Karpas-422 (cell line): ENCODE measurements at places on chromosomes 7 and 10. TPM values are rescaled to one million over a fixed set of nuclear protein-coding genes. Genes with fewer than 3 reads are reported as not detected.

Gene HYAL4
- not detected in 2 replicates for total RNA-seq

GRCh38 chr7:66281678-66282590 lies 76.8 kb downstream of the TPST1 start:
- H3K27ac ChIP-seq = no peak overlapping the region
- H3K27me3 ChIP-seq = no peaks in the 10 kb centered on the region
- H3K36me3 ChIP-seq = no peaks in the 10 kb centered on the region
- H3K4me1 ChIP-seq = no peaks in the 10 kb centered on the region
- no peak overlapping the region for H3K4me3 ChIP-seq
- no peak for DNase-seq

- H3K36me3 ChIP-seq = no peaks in the 10 kb centered on the region
- no peaks in the 10 kb centered on the region; the same call in 1 of the 2 replicates for H3K27me3 ChIP-seq
- no peaks in the 10 kb centered on the region for H3K4me1 ChIP-seq
- H3K4me3 ChIP-seq = no peak overlapping the region
These were observed 258.0 kb downstream of the CELF2 start for GRCh38 chr10:11275651-11276050.

DNA sequence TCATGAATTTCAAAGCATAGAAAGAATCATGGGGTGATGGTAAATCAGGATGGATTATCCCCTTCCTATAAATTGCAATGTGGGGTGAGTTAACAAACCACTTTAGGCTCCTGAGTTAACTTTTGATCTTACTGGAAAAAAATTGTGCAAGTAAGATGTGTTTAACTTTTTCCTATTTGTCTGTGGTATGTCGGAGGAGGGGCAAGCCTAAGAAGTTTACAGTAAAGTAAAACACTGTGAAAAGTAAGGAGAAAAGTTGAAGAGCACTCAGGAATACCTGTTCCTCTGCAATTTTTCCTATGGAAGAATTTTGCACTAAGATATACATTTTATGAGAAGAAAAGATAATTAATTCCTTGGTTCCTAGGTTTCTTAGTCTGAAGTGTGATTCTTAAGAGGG lies 44.4 kb downstream of the IFIT5 start:
- H3K27ac ChIP-seq = no peak overlapping the region
- H3K4me1 ChIP-seq = no peaks in the 10 kb centered on the region
- no peak overlapping the region for H3K4me3 ChIP-seq
- DNase-seq = no peak

Gene IGF2BP3
- total RNA-seq = 61.5 and 120 TPM in 2 replicates

GRCh38 chr10:17203416-17203815 lies 1.9 kb upstream of the TRDMT1 start:
- no peak overlapping the region for H3K4me3 ChIP-seq
- no peak for DNase-seq
- no peaks in the 10 kb centered on the region for H3K27me3 ChIP-seq
- H3K36me3 ChIP-seq = no peaks in the 10 kb centered on the region
- no peak overlapping the region for H3K27ac ChIP-seq

Gene CALHM1
- 0.30 and 0.61 TPM in 2 replicates for total RNA-seq

Gene GPR22
- total RNA-seq = not detected in 2 replicates

- no peaks in the 10 kb centered on the region for H3K27me3 ChIP-seq
- no peaks in the 10 kb centered on the region for H3K36me3 ChIP-seq
- no peak overlapping the region for H3K4me3 ChIP-seq
- no peaks in the 10 kb centered on the region for H3K4me1 ChIP-seq
These were observed 149.6 kb downstream of the PRKCQ start for GRCh38 chr10:6430423-6430980.

DNA sequence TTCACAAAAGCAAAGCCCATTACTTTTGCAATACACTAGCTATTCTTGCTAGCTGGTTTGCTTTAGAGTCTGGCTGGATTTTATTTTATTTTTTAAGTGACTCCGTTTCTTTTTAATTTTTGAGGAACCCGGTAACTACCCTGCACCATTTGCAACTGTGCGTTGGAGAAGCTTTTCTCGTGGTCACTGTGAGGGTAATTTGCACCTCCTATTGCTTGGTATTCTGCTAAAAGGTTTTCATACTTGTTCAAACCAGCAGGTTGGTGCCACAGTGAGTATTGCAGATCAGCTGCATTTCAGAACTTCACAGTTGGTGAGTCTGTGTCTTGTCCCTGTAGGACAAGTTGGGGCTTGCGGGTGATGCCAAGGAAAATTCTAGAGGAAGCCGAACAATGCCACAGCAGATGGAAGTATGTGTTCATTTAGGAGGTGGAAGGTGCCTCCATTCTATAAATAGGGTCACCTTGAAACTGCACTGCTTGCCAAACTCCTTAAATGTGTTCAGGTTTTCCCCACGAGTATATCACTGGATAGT lies 3.9 kb upstream of the NMT2 start:
- no peak overlapping the region for H3K4me3 ChIP-seq
- H3K4me1 ChIP-seq = peaks cover 13% of the 10 kb centered on the region
- H3K27ac ChIP-seq = no peak overlapping the region
- no peak for DNase-seq
- H3K27me3 ChIP-seq = no peaks in the 10 kb centered on the region

Gene ZWINT
- total RNA-seq = 24.9 and 40.8 TPM in 2 replicates

DNA sequence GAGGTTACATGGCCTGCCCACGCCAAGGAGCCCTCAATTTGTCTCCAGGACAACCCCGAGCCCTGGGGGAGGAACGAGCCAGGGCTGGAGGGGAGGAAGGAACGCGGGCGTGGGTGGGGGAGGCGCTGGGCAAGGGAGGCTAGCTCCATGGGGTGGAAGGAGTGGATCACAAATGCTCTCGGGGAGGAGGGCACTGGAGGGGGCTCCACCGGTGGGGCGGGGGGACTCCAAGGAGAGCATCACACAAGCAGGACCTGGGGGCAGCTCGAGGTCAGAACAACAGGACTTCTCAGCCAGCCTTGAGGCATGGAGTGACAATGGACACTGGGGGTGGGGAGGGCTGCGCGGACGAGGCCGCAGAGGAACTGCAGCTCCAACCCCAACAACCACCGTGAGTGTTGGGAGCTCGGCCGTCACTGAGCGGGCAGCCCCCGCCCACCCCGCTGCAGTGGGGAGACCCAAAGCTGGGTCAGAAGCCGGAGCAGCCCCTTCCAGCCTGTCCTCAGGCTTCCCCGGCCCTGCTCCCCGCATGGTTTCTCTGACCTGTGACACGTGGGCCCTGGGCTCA lies 41.1 kb downstream of the STK32C start:
- no peak overlapping the region for H3K27ac ChIP-seq
- no peaks in the 10 kb centered on the region for H3K27me3 ChIP-seq
- no peaks in the 10 kb centered on the region for H3K36me3 ChIP-seq
- no peak overlapping the region for H3K4me3 ChIP-seq
- H3K4me1 ChIP-seq = no peaks in the 10 kb centered on the region
- no peak for DNase-seq

- no peak overlapping the region for H3K27ac ChIP-seq
- peaks cover 52% of the 10 kb centered on the region for H3K36me3 ChIP-seq
- peaks cover 26% of the 10 kb centered on the region for H3K4me1 ChIP-seq
- H3K4me3 ChIP-seq = no peak overlapping the region
- no peak for DNase-seq
- no peaks in the 10 kb centered on the region for H3K27me3 ChIP-seq
These were observed 4.7 kb downstream of the BAZ1B start for GRCh38 chr7:73517241-73517995.

DNA sequence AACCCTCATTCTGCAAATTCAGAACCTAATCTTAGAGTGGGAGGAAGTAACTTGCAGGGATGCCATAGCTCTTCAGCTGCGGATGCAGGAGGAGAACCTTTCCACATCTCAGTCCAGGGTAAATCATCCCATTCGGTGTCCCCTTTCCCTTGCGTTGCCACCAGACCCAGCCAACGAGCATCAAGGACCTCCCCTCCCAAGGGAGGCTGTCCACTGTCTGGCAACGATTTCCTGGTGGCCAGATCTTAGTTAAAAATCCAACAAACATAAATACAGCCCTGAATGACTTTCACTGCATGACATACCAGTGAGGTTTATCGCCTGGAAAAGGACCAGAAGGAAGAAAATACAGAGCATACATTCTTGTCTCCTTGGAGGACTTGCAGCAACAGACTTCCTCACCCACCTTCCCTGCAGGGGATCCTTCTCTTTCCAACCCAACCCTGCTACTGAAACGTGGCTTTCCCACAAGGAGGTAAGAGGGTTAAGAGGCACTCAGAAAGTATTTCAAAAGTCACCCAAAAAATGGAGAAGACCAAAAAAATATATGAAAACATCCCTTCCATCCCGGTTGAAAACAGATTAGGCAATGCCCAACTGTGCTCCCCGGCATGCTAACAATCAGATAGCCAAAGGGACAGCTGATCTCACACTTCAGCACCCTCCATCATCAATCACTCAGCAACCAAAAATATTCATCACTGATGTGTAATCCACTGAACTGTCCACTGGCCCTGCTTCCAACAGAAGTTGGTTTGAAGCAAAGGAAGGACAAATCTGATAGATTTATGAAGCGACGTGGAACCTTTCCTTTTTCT lies 206.6 kb downstream of the TNS3 start:
- H3K36me3 ChIP-seq = no peaks in the 10 kb centered on the region
- H3K4me3 ChIP-seq = no peak overlapping the region
- DNase-seq = no peak

Gene LLCFC1
- total RNA-seq = not detected in 2 replicates

DNA sequence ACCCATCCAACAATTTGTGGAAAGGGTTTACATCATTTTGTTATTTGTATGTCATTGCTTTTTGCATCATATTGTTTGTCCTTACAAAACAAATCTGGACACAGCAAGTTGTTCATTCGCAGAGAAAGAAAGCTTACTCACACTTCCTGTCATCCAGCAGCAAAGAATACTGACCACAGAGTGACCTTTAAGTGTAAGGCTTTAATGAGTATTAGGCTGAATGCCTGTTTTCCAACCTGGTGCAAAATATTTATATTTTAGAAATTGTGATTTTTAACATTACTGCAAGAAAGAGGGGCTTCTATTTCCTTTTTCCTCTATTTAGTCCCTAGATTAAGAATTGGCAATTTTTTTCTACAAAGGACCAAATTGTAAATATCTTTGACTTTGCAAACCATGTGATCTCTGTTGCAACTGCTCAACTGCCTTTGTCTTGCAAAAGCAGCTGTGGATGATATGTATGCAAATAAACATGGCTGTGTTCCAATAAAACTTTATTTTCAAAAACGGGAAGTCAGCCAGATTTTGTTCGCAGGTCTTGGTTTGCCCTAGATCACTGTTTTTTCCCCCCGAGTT lies 27.8 kb upstream of the ITGB1 start:
- H3K36me3 ChIP-seq = no peaks in the 10 kb centered on the region
- peak overlapping the region; percentile 94 for H3K27ac ChIP-seq

DNA sequence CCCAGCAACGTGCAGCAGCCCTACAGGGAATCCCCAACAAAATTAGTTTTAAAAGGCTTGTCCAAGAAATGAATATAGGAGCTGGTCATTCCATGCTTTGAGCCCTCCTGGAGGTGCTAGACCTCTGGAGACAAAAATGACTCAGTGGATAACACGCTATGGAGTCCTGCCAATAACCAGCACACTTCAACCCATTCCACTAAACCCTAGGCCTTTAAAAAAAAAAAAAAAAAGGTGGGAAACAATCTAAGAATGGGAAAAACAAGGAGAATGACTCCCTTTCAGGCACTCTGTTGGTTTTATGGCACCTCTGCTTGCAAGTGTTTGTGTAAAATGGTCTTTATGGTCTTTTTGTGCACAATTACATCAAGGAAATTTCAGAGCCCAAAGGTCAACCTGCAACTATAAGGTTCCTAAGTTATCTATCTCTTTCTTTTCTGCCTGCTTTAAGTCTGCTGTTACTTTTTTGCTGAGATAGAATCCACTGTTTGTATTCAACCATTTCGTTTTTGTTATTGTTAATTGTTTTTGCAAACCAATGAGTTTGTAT lies 21.3 kb downstream of the AVL9 start:
- peaks cover 17% of the 10 kb centered on the region for H3K36me3 ChIP-seq
- H3K4me1 ChIP-seq = peaks cover 4% of the 10 kb centered on the region
- H3K27me3 ChIP-seq = no peaks in the 10 kb centered on the region

Gene OPN4
- total RNA-seq = not detected in 2 replicates

Gene ADCYAP1R1
- 0.25 and 0.52 TPM in 2 replicates for total RNA-seq

- no peaks in the 10 kb centered on the region for H3K36me3 ChIP-seq
- no peak overlapping the region for H3K27ac ChIP-seq
- H3K4me1 ChIP-seq = no peaks in the 10 kb centered on the region
These were observed 11.9 kb downstream of the TMEM120A start for GRCh38 chr7:75982306-75983064.

DNA sequence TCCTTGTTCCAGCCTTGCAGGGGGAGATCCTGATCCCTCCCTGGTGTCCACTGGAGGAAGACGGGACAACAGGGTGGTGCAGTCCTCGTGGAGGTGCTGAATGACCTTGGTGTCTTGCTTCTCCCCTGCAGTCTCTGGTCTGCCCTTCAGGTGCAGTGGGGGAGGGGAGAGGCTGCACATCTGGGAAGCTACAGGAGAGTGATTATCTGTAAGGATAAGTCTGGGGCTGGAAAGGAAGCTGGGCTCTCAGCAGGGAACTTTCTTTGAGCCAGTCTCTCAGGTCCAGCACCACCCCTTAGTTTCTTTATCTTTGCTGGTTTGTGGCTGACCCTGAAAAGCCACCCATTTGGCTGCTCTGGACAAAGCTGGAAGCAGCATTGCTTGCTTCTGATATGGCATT lies 275.6 kb downstream of the CCSER2 start:
- DNase-seq = no peak
- no peaks in the 10 kb centered on the region for H3K4me1 ChIP-seq
- H3K36me3 ChIP-seq = no peaks in the 10 kb centered on the region
- H3K27me3 ChIP-seq = no peaks in the 10 kb centered on the region
- H3K4me3 ChIP-seq = no peak overlapping the region

GRCh38 chr10:27150261-27150660 lies 3.9 kb downstream of the YME1L1 start:
- no peak for DNase-seq
- peaks cover 46% of the 10 kb centered on the region for H3K36me3 ChIP-seq
- H3K27me3 ChIP-seq = no peaks in the 10 kb centered on the region
- no peak overlapping the region for H3K4me3 ChIP-seq
- peaks cover 14% of the 10 kb centered on the region for H3K4me1 ChIP-seq

GRCh38 chr10:75002351-75002725 lies 109.1 kb upstream of the SAMD8 start:
- H3K4me1 ChIP-seq = peaks cover 8% of the 10 kb centered on the region
- H3K36me3 ChIP-seq = 0 out of 2 replicates have a peak, but pooled peaks cover 5% of the 10 kb centered on the region
- no peaks in the 10 kb centered on the region for H3K27me3 ChIP-seq
- no peak for DNase-seq

Gene OR6B1
- not detected in 2 replicates for total RNA-seq

Gene OR2A7
- total RNA-seq = not detected in 2 replicates

GRCh38 chr10:79929409-79929904 lies 19.4 kb downstream of the SFTPD start:
- no peak overlapping the region for H3K27ac ChIP-seq
- no peaks in the 10 kb centered on the region for H3K36me3 ChIP-seq
- no peaks in the 10 kb centered on the region for H3K4me1 ChIP-seq
- DNase-seq = peak; percentile 88

Gene INHBA
- not detected in 2 replicates for total RNA-seq

DNA sequence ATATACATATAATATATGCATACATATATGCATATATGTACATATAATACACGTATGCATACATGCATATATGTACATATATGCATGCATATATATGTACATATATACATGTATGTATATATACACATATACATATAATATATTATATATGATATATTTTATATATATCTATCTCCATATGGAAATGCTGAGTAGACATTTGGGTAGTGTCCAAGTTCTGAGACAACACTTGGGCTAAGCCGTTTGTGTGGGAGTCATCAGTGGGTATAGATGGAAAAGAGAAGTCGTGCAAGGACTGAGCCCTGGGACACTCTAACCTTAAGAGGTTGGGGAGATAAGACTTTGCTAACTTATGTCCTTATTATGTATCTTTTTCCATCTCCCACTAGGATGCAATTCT lies 165.2 kb upstream of the PODXL start:
- H3K27ac ChIP-seq = no peak overlapping the region
- no peak for DNase-seq
- no peak overlapping the region for H3K4me3 ChIP-seq
- no peaks in the 10 kb centered on the region for H3K36me3 ChIP-seq
